ENCODE measurements at places on chromosomes 1 and 21.

DNA sequence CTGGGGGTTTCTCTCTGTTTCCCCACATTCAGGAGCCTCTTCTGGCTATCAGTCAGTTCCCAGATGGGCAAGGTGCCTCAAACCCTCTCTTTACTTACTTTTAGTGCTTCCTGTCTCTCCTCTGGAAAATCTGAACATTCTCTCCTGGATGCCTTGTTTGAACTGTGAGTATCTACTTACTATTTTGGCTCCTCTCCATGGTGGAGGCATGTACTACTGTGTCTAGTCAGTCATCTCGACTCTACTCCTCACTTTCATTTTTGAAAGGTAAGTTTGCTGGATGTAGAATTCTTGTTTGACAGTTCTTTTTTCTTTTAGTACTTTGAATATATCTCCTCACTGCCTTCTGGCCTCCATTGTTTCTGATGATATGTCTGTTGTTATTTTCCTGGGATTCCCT, 70.9 kb upstream of the FAM78B start:
- DNase-seq = no peak

DNA sequence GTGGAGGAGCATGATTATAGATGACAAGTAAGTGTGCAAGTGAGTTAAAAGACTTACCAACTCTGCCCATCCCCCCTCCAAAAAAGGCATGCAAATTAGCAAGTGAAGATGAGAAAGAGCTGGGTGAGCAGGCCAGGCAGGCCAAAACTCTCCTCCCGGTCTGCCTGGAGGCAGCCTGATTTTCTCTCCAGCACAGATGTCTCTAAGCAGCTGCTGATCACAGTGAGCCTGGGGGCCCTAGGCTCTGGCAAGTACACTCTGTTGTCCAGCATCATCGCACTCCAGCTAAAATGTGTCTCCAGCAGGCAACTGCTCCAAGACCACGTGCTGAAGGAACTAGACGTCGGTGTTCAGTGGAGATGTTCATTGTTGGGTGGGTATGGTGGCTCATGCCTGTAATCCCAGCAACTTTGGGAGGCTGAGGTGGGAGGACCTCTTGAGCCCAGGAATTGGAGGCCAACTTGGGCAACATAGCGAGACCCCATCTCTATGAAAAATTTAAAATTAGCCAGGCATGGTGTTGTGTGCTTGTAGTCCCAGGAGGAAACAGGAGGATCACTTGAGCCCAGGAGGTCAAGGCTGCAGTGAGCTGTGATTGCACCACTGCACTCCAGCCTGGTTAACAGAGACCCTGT, 56.7 kb upstream of the PUM1 start:
- no peak for DNase-seq

DNA sequence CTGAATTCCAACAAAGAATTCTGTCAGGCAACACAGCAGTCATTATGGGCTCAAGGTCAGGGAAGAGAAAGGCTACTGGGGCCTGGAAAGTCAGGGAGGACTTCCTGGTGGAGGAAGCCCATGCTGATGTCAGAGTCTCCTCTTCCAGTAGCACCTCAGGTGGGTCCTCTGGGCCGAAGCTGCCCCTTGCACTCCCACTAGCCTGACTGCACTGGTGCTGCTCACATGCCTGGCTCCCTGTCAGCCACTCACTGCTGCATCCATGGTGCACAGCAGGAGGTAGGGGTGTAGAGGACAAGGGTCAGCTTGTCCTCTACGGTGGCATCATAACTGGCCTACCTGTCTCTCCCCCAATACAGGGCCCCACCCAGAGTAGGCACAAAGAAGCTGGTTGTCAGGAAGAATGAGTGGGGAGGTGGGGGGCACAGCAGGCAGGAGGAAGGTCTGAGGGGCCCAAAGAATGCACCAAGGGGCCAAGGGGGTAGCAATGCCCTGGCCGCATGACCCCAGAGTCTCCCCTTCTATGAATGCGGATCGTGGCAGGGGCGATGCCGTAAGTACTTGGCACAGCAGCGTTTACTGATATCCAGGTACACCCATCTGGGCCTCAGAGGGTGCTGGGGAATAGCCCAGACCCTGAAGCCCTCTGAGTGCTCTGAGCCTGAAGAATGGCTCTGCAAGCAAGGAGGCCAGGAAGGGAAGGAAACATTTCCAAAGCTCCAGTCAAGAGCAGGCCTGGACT, 80.3 kb downstream of the GLIS1 start:
- no peak for DNase-seq

DNA sequence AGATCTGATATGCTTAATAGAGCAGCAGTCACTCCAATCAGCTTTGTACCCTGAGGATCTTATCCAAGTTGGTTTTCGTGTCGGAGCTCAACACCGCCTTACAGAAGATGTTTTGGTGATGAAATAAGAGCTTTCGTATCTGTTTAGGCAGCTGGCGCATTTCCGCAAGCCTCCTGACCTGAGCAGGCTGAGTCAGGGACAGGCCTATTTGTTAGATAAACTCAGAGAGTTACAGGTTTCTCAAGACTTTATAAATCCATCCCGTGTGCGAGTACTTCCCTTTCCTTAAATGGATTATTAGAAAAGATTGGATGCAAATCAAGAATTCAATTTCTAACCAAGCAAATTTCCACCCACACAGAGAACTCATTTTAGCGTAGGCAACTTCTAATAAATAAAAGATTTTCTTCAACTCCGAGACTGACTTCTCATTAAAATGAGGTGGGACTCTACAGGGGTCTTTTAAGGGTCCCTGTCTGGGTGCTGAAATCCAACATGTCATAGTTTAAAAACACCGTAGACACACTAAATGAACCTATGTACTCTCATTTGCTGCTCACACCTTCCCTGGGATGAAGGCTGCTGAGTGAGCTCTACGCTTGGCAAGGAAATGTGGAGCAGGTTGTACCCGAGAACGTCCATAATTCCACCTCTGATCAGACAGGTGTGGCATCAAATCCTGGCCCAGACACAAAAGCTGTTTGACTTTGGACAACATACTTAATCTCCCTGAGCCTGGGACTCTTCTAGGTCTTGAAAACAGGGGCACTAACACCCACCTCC, 106.9 kb upstream of the F3 start:
- no peak for DNase-seq

DNA sequence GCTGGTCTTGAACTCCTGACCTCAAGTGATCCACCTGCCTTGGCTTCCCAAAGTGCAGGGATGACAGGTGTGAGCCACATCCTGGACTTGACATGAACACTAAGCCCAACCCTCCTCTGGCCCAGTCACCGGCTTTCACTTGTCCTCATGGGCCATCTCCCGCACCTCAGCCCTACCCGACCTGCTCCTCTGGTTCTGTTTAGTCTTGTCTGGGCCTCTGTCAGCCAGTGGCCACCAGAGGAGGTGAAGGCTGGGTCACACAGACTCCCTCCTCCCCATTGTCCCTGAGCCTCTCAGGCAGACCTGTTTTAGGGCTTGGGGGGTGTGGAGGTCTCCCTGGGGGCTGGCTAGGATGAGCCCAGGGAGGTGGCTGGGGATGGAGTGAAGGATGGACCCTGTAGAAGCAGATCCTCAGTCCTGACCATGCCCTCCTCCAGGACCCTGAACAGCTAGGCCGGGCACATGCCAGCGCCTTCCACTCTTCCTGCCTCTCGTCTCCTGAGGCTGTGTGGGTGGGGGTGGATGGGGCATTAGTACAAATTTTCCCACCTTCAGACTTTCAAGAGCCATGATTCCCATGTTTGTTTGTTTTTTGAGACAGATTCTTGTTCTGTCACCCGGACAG, 26.1 kb upstream of the UMODL1 start:
- no peak for DNase-seq

DNA sequence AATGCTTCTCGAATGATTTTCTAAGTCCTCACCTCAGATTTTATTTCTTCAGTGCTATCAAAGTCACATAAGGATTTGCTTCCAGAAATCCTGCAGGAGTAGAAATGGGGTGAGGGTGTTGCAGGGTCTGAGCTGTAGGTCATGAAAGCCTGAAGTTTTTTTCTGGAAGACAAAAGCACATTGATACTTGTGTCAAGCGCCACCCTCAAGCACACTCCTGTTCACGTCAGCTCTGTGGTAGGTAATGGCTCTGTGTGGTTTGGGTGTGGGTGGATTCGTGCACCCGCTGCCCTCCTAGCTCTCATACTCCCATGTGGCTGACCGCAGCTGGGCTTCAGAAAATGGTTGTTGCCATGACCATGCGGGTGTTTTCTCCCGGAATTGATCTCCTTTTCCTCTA, 39.9 kb downstream of the AKNAD1 start:
- no peak for DNase-seq

- DNase-seq = no peak
Measured at GRCh38 chr21:41170859-41171609, 3.1 kb downstream of the BACE2 start.

DNA sequence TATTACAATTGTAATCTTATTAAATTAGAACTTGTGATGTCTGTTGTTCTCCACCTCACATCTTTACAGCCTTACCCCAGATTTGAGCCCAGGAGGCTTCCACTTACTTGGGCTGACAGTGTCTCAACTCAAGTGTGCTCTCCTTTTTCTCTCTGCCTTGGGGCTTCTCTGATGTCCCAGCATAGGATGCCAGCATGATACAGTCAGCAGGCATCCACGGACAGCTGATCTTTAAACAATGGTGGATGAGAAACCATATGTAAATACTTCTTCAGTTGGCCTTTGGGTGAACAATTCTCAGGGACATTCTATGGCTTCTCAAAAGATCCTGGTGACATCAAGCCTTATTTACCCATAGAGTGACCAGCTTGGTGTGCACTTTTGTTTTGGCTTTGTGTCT, 107.6 kb upstream of the GORAB start:
- DNase-seq = no peak

- no peak for DNase-seq
Measured at GRCh38 chr1:219927956-219928790, at the start of gene SLC30A10. Gene SLC30A10 (minus strand): TSS chr1:219928557. CDS start chr1:219928440, 117 bp downstream.

DNA sequence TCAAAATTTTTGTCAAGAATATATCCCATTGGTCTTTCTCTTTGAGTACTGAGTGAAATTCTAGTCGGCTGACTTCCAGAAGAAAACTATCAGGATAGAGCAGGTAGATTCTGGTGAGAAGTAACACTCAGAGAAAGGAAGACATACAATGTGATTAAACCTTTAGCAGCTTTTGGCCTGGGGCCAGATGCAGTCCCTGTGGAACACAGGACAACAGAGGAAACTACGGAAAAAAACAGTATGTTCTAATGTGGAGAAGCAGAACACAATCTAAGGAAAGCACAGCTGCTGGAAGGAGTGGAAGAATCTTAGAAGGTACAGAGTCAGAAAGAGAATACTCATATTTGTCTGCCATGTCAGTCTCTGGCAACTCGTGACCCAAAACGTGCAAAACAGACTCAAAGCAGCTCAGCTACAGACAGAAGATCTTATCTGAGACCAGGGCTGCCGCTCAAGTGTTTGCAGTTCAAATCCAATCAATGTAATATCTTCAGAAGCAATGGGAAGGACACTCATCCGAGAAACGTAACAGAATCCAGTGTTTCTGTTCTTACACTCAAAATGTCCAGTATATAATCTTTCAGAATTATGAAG, 283.8 kb downstream of the MRPL39 start:
- no peak for DNase-seq

DNA sequence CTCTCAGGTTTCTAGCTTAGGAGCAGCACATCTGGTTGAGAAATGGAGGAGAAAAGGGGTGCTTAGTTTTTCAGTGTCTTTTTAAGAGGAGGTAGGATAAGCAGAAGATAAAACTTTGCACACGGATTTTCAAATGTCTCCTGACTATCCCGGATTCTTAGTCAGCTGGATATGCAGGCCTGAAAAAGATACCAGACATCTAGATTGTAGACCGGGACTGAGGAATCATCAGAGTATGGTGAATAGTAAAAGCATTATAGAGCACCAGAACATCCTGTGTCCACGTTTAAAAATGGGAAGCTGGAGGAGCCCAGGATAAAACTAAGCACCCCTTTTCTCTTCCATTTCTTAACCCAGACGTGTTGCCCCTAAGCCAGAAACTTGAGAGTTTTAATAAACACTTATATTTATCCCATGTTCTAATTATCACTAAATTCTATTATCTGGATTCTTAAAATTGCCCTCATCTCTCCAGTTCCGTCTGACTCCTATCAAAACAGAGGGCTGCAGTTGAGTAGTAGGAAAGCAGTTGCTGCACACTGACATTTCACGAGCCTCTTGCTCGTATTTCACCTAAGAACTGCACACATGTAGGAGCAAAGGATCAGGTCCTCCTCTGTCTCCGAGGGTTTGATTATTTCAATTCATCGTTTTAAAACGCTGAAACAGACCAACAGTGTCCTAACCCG, 609 bp downstream of the PIGK start:
- DNase-seq = peak; percentile 13

DNA sequence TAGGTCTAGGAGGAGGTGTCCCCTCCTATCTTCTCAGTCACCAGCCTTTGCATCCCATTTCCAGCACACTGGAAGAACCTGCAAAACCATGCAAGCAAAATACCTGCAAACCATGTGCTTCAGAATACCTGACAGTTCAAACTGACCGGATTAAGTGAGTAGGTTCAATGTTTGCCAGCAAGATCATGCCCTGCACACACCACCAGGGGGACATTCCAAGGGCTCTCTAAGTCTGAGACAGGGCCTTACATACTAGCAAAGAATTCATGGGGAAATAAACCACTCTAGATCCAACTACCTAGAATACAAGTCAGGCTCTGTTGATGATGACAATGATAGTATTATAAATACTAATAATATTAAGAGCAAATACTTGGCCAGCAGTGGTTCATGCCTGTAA, 27.6 kb downstream of the INPP5B start:
- no peak for DNase-seq

DNA sequence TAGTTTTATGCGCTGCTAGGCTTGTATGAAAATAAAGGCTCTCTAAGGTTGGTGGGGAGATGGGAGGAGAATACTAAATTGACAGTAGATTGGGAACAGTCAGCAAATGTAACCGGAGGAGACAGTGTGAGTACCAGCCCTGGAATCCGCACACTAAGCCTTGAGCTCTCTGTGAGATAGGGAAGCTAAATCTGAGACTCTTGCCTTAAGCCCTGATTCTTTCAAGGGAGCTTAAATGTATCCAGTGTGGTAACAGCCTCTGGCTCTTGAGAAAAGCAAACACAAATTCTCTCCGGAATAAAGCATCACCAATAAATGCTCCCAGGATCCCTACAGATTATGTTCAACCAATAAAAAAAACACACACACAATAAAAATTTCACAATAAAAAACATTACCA, 33.0 kb upstream of the PDPN start:
- no peak for DNase-seq

- no peak for DNase-seq
Measured at GRCh38 chr1:76170084-76170483, 95.5 kb downstream of the ST6GALNAC3 start.

DNA sequence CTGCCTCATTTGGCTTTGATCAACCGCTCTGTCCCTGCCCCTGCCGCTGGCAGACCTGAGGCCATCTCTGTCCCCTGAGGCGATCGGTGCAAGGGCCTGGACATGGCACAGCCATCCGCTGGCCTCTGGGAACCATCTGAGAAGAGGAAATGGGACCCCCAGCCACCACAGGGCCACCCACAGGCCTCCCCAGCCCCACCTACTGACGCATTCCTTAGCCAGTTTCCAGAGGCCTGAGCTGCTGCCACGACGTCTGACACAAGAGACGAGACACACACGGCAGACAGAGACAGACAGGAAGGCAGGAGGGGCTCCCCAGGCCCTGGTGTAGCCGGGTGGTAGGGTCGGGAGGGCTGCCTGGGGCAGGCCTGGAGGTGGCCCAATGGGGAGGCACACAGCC, 37.3 kb upstream of the EDN2 start:
- DNase-seq = no peak

- DNase-seq = peak; percentile 74
Measured at GRCh38 chr1:202189001-202189790, 4.4 kb upstream of the LGR6 start.
